ENCODE measurements at places on chromosomes 2 and 18.
A peak's percentile ranks its signal among the peaks of the same experiment; 100 is the strongest.

GRCh38 chr18:58525928-58526424 is 102.9 kb downstream of the ALPK2 start:
- DNase-seq: no peak

GRCh38 chr2:105102963-105103421 is 65.1 kb downstream of the MRPS9 start:
- DNase-seq: no peak

DNA sequence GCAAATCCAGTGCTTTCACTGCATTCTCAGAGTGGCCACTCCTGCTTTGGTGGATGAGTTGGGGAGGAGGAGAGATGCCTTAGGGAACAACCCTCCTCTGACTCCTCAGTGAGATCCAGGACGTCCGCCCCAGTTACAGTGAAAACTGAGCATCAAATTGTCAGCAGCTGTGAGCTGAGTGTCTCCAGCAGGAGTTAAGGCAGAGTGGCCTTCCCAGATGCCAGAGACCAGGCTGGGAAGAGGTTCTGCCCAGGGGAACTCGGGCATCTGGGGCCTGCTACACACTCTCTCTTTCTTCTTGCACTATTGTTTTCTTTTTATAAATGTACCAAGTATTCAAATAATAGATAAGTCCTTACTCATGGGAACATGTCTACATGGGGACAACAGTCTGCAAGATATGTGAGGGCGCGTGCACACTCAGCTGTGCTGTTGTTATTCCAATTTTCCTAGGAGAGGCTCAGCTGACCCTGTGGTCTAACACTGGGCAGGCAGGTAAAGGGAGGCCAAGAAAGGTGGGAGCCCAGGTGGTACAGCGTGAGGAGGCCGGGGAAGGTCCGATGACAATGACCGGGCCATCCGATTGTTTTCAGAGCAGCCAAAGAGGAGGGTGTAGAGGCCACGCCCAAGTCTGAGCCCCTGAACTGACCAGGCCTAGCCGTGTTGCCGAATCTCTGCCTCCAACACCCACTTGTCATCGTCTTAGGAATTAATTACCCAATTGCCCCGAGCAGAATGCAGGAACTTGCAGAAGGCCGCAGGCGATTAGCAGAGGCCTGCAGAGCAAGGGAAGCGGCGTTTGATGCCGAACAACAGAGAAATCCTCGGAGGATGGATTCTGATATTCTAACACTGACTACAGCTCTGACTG is 166.9 kb downstream of the ANAPC1 start:
- DNase-seq: no peak

DNA sequence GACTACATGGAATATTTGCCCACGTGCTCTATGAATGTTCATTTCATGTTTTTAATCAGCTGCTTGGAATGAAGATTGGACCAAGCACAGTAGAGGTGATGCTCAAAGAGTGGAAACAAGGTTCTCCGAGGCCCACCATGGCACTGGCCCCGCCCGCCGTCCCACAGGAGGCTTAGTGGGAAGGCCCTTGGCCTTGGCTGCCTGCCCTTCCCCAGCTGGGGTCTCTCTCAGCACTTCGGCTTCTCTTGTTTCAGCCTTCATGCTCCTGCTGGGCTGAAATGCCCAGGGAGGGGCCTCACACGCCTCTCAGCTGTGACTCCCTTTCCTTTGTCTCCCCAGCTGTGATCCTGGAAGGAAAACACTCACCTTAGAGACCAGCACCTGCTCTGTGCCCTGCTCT is 833.2 kb downstream of the GALR1 start:
- DNase-seq: no peak

DNA sequence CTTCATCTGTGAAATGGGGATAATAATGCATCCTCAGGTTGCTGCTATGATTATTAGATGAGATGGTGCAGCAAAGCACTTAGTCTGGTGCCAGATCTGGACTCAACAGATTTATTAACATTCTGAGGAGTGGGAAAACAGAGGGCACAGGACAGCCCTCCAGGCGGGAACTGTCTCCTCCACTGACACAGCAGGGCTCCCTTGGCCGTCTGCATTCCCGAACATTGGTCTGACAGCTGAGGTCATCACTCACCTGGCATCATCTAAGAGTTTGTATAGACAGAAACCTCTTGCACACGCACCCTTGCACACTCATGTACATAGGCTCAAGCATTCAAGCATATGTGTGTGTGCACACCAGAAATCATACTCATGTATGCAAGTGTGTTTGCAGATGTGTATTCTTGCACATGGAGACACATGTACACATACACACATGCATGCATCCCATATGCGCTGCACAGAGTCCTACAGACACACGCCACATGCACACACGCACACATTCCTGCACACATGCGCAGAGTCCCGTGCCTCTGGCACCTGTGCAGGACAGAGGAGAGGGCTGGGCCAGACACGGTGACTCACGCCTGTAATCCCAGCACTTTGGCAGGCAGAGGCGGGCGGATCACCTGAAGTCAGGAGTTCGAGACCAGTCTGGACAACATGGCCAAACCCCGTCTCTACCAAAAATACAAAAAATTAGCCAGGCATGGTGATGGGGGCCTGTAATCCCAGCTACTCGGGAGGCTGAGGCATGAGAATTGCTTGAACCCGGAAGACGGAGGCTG is 173.3 kb upstream of the GLI2 start:
- no peak for DNase-seq

DNA sequence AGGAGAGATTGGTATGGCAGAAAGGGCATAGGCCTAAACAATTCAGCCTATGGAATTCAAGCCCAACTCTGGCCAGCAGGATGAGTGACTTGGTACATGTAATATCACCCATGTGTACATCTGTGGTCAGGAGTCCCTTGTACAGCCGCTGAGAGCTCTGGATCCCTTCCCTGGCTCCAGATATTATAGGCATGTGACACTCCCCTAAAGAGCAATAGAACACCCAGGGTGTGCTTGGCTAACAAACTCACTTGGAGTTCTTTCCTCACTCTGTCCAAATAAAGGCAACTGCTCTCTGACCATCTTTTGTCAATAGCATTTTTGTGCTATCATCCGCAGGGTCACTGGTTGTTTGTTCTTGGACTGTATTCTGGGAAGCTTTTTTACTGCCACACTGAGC is 197.4 kb upstream of the NCKAP5 start:
- DNase-seq: no peak

DNA sequence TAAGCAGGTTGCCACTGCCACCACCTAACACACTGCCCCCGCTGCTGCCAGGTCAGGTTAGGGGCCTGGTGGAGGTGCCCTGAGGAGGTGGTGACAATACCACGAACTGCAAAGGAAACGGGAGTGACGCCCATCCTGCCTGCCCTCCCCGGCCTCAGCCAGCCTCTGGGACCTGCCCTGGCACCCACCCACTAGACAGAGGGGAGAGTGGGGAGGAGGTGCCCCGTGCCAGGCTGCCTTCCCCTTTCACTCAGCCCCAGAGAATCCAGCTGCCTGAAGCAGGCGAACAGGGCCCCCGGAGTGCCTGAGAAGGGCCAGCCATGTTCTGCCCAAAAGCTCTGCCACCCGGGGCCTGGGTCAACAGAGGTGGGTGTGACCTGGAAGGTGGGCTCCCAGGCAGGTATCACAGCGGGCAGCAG is 44.5 kb upstream of the FOSL2 start:
- DNase-seq: no peak

GRCh38 chr2:74014813-74015212 is 30.1 kb downstream of the TET3 start:
- no peak for DNase-seq

DNA sequence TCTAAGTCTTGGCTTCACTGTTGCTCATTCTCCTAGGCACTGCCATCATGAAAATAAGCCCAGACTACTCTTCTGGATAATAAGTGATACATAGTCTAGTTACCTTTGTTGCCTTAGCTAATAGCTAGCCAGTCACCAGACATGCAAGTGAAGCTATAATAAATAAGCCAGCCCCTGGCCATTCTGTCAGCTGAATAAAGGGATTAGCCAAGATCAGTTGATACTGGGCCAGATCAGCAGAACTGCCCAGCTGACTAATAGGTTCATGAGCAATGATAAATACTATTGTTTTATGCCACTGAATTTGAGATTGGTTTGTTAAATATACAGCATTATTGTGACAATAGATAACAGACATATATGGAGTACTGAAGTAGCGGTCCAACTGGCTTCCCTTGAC is 8.0 kb upstream of the C2orf69 start:
- DNase-seq: no peak

GRCh38 chr2:233267516-233268245 is 16.2 kb downstream of the ATG16L1 start:
- no peak for DNase-seq

DNA sequence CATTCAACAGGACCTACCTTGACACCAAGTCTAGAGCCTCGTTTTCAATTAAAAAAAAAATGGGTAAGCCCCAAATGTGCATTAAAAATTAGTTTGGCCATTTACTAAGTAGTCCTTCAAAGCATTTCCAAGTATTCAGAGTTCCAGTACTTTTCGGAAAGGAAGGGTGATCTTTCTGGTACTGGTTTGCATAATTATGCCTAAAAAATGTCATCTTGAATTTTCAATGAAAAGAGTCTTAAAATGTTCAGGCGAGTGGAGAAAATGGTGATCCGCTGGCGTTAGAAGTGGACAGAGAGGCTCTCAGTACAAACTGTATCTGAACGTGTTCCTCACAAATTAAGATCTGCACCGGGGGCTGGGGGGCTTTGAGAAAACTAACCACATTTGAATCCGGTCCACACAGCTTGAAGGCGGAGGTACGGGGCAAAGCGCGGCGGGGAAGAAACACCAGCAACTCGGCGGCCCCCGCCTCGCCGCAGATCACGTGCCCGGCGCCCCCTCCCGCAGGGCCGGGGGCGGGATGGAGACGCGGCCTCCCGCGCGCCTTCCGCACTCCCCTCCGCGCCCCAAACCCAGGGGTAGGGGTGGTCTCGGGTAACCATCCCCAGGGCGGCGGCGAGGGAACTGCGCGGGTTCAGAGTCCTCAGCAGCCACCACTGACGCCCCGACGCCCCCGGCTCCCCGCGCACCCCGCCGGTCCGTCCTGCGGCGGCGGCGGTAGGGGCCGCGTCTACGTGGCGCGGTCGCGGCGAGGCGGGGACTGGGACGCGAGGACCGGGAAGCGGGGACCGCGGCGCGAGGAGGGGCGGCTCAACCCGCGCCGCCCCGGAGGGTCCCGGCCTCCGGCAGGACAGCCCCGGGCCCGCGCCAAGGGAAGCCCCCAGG is 564 bp downstream of the LPIN2 start:
- DNase-seq: peak; percentile 63

DNA sequence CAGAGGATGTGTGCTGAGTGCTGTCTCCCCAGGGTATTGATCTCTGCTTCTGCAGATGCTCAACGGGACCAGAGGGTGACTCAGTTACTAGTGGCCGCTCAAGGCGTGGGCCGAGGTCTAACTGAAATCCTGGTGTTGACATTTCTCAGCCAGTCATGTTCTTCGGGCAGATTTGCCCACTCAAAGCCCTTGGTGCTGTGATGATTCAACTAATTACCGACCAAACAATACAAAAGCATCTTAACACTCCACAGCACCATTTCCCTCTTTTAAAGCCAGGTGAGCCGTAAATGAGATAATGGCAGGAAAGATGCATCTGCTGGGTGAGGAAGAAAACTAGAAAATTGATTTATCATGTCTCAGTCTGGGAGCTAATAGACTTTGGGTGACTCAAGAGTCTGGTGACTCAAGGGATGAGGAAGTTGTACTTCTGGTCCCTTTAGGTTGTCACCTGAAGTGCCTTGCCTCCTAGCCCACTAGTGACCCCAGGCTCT is 32.7 kb upstream of the PRLH start:
- no peak for DNase-seq

GRCh38 chr2:155026651-155027174 is 328.2 kb downstream of the KCNJ3 start:
- DNase-seq: no peak

- DNase-seq: no peak
Measured at GRCh38 chr2:212712991-212713390, 174.4 kb upstream of the ERBB4 start.

- DNase-seq: peak; percentile 38
Measured at GRCh38 chr18:58013241-58014211, 30.5 kb upstream of the NEDD4L start.

- no peak for DNase-seq
Measured at GRCh38 chr2:113337809-113338208, 59.1 kb upstream of the PAX8 start.

- no peak for DNase-seq
Measured at GRCh38 chr2:106623456-106623855, 136.3 kb downstream of the CD8B2 start.

DNA sequence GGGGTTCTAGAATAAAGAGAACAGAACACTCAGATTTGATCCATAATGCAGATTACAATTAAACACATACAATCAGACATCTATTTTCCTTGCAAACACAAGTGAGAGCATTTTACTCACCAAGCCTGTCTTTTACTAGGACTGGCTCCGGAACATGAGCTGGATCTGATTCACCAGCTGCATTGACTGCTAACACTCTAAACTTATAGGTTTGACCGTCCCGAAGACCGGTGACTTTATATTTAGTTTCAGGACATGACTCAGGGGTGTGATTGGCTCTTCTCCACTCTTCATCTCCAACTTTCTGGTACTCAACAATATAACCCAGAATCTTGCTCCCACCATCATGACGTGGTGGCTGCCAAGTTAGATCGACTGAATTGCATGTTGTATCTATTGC is 112.4 kb downstream of the PLEKHA3 start:
- no peak for DNase-seq

DNA sequence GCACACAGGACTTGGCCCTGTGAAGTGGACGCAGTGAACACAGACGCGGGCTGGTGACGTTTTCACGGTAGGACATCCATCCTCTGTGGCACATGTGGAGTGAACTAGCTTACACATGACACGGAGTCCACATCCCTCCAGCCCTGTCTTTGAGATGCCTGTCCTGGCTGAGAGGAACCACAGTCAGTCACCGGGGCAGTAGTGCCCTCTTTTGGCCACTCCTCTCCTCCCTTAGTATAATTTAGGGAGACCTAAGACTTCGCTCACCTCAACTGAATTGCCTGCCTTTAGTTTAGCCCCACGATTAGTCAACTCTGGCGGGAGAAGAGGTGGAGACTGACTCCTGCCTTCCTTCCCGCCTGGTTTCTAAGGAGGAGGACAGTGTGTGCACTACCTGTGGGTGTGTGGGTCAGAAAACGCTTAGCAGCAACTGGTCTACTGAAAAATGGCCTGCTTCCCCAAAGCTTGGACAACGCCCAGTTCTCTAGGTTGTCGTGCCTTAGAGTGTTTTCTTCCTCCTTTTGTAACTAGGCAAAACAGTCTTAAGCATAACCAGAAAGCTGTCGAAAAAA is 70.6 kb downstream of the MBP start:
- no peak for DNase-seq

GRCh38 chr2:78721355-78722033 is 304.0 kb upstream of the REG3G start:
- no peak for DNase-seq

GRCh38 chr2:239721531-239721930 is 303.6 kb downstream of the NDUFA10 start:
- DNase-seq: no peak

GRCh38 chr2:127381762-127382161 is 6.0 kb downstream of the MAP3K2 start:
- DNase-seq: no peak

GRCh38 chr18:76491473-76491775 is 3.6 kb downstream of the ZNF516 start:
- DNase-seq: no peak
